Stimulated activated naive CD8-positive, alpha-beta T cell treated with anti-CD3 and anti-CD28 coated beads, Interleukin-15, Interleukin-2, amounts not matched to agents 100 U/mL and 50 U/mL, for 24 hours (primary cell): ENCODE measurements at places on chromosomes 7 and 10.

GRCh38 chr10:126124668-126125349, 228.4 kb downstream of the FANK1 start:
- no peak for DNase-seq

GRCh38 chr7:127943541-127944521, 87.4 kb downstream of the LRRC4 start:
- no peak for DNase-seq

- DNase-seq: peak; percentile 22
Measured at GRCh38 chr7:6234384-6234783, 38.0 kb downstream of the CYTH3 start.

DNA sequence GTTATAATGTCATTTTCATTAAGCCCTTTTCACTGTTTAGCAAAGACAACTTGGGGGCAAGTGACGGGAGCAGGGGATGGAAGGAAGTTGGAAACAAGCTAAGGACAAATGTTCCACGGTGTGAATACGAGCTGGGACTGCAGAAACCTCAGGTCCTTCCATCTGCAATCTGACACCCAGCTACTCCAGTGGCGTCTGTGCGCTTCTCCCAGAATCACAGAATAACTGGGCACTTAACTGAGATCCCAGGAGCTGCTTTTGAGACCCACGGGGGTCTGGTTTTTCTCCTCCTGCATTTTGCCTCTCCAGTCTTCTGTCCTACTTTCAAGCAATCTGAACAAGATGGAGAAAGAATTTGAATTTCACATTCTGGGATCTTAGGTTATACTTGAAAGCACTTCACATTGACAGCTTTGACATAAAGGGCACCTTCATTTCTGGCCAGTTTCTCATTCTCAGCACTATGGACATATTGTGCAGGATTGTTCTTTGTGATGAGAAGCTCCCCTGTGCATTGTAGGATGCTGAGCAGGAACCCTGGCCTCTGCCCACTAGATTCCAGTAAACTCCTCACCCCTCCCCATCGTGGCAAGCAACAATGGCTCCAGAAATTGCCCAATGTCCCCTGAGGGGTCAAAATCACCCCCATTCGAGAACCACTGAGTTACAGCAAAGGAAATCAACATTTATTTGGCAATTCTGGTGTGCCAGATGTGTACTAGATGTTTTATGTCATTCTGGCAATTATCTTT, 194.1 kb downstream of the CACNB2 start:
- no peak for DNase-seq

DNA sequence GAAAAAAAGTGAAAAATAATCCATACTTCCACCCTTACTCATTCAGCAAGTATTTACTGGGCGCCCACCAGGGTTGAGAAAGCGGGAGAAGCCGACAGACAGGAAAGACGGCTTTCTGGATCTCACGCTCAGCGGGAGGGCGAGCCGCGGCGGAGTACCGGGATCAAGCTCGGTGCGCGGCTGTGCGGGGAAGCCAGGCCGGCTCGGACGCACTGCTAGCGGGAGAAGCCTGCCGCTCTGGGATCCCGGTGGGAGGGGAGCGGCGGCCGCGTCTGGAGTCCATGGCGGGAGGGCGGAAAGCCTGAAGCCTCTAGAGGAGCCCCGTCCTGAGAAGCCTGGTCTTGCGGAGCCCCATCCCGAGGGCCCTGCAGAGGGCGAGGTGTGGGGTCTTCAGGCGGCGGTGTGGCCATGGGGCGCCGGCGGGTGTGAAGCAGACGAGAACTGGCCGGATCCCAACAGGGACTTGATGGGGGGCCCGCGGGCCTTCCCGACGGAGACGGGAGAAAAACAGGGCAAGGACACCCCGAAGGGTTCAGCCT, 82.9 kb downstream of the VIPR2 start:
- no peak for DNase-seq

DNA sequence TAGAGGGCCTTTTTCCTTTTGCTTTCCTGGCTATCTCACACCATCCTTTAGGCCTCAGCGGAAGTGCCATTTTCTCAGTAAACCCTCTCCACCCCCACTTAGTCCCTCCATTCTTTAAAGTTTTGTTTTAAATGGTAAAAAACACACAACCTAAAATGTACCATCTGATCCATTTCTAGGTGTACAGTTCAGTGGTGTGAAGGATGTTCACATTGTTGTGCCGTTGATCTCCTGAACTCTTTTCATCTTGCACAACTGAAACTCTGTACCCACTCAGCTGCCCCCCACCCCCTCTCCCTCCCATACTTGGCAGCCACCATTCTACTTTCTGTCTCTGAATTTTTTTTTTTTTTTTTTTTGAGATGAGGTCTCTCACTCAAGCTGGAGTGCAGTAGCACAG, 52.2 kb downstream of the SNX10 start:
- no peak for DNase-seq

GRCh38 chr7:123366626-123367025, 166.9 kb upstream of the SLC13A1 start:
- no peak for DNase-seq

GRCh38 chr7:447523-447922, 72.1 kb downstream of the PDGFA start:
- no peak for DNase-seq

DNA sequence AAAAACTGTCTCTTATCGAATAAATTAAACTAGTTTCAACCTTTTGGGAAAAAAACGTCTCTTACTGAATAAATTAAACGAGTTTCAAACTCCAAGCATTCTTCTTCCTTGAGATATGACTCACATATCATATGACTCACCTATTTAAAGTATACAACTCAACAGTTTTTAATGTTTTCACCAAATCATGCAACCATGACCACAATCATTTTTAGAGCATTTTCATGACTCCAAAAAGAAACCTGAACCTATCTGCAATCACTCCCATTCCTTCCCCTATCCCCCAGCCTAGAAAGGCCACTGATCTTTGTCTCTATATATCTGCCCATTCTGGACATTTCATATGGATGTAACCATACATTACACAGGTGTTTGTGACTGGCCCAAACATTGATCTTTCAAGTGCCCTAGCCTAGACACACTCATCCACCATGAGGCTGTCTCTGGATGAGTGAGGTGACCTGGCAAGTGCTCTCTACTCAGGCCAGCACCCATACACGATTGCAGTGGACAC, 115.3 kb downstream of the PIP4K2A start:
- no peak for DNase-seq

DNA sequence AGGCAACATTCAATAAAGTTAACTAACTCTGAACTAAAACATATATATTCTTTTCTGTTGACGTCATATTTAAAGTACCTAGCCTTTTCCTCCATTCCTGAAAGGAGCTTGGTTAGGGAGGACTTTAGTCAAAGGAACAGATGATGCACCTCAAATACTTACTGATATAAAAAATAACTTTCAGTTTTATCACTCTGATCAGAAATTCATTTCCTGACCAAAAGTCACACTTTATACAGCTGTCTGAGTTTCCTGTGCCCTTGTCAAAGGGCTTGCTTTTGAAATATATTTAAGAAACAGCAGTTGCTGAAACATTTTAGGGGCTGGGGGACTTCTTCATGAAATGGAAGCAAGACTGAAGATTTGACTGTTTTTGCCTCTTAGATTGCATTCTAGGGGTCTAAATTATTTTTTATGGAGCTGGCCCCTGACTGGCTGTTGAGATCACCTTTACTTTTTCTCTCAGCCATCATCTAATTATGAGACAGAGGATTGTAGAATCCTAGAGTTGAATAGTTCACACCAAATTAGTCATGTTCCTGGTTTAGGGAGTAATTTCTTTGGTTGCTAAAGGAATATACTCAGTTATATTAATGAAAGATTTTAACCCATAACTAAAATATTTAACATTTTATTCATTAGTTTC, 46.6 kb downstream of the GLCCI1 start:
- no peak for DNase-seq

- no peak for DNase-seq
Measured at GRCh38 chr7:151274396-151274795, 25.9 kb upstream of the SMARCD3 start.

DNA sequence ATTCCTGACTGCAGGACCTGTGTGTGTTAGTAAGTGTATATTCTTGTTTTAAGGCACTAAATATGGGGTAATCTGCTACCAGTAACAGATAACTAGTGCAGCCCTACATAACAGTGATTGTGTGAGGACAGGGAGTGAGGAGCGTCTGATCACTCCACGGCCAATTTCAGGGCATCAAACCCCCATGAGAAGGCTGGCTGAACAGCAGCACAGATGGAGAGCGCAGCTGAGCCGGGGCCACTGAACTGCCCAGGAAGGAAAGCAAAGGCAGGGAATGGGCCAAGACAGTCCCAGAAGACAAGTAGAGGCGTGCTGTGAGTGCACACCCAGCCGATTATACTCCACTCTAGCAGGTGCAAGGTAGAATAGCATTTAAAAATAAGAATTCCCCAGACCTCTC, 157.1 kb upstream of the CHST15 start:
- no peak for DNase-seq

DNA sequence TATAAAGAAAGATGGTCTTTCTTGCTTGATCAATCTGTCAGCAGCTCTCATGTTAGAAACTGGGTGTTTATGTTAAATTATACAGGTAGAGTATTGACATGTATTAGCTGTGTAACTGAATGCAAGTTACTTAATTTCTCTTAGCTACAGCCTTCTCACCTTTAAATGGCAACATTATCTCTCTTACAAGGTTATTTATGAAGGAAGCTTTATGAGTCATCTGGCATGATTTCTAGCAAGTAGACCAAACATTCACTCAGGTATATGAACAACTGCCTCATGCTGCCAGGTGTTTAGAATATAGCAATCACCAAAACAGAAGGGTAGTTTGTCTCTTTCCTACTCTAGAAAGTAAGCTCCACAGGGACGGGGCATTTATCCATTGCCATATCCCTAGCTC, 8.5 kb downstream of the ARL4A start:
- DNase-seq: no peak

DNA sequence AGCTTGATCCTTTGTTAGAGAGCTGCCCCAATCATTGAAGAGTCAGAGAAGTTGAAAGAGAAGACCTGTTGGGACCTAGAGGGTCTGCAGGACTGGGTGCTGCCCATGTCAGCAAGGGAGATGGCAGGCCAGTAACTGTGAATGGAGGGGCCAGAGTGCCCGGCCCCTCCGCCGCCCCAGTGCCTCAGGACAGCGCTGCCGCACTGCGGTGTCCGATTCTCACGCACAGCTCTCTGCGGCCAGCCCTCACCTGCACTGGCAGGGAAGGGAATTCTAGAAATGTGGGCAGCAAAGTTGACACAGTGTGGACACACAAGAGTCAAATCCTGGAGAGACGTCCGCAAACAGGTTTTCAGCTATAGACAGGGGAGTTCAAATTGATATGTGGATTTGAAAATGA, 373.5 kb downstream of the TCERG1L start:
- DNase-seq: no peak

- no peak for DNase-seq
Measured at GRCh38 chr7:114910787-114911186, 11.1 kb upstream of the MDFIC start.

GRCh38 chr7:116805100-116805544, 57.3 kb upstream of the CAPZA2 start:
- no peak for DNase-seq

DNA sequence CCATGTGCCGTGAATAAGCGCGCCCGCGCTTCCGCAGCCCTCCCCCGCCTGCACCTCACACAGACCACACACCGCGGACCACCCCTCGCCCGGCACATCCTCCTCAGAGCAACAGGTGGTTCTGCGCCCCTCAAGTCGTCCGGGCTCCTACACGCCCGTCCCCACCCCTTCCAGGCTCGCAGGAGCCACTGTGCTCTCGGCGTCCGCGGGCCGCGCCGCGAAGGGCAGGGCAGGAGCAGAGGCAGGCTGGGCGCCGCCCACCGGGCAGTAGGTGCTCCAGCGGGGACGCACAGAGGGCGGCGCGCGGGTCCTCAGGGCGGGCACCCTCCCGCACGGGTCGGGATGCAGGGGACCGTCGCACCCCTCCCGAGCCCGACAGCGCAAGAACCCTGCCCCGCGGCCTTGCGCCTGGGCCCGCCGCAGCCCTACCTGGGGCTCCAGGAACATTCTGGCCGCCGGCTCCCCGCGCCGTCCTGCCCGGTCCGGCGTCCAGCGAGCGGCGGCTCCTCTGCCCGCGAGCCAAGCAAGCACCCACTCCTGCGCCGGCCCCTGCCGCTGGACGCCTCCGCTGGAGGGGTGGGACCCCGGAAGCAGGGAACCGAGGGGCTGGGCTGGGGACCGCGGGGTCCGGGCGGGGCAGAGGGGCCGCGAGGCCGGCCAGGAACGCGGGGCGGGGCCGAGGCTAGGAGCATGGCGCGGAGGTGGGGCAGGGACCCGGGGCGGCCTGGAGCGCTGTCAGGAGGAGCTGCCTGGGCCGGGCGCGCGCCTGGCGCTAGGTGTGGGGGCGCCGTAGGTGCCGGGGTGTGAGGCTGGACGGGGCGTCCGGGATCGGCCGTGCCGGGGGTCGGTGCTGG, 37.4 kb downstream of the RASGEF1A start:
- DNase-seq: peak; percentile 45

DNA sequence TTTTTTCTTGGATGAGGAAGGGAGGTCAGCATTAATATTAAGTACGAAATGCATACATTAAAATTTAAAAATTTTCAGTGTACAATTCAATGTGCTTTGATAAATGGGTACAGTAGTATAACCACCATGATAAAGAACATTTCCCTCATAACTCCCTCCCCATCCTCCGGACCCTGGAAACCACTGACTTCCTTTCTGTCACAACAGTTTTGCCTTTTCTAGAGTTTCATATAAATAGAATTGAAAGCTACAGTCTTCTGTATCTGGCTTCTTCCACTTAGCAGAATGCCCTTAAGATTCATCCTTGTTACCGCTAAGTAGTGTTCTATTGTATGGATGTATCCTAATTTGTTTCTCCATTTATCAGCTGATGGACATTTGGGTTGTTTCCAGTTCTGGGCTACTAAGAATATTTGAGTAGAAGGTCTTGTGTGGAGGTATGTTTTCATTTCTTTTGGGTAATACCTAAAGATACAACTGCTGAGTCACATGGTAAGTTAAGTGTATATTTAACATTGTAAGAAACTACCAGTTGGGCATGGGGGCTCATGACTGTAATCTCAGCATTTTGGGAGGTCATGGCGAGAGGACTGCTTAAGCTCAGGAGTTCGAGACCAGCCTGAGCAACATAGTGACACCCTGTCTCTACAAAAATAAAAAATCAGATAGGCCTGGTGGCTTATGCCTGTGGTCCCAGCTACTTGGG, 30.8 kb downstream of the ABI1 start:
- no peak for DNase-seq

GRCh38 chr10:98238391-98238790, 29.6 kb downstream of the LOXL4 start:
- DNase-seq: no peak

DNA sequence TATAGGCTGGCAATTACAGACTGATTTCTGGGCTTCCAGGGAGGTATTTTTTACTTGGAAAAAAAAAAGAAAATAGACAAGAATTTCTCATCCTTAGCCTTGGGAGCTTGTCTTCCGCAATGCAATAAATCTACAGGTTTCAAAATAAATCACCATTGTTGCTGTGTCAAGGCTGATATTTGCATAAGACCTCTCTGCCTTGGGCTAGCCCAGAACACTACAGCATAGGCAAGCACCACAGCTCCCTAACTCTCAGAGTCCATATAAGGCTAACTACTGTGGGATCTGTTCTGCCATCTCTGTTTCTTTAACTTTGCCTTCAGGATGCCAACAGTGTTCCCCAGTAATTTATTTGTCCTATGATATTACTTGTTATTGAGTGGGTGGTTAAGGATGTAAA, 64.4 kb downstream of the ZWINT start:
- DNase-seq: no peak
